ENCODE measurements at places on chromosomes 7 and 10. TPM values are rescaled to one million over a fixed set of nuclear protein-coding genes. Genes with fewer than 3 reads are reported as not detected.

The NKX2-3 gene
- not detected for total RNA-seq

The CDHR3 gene
- 28.7 TPM for total RNA-seq

The CALHM3 gene
- total RNA-seq = not detected

The PLEKHS1 gene
- total RNA-seq = 7.0 TPM

The FRMD4A gene
- total RNA-seq = 64.8 TPM

The COL26A1 gene
- total RNA-seq = 0.24 TPM

The NUTM2A gene
- 2.3 TPM for total RNA-seq

The ZCCHC24 gene
- total RNA-seq = 34.7 TPM

Measured in lower lobe of right lung (tissue), 2 donors.